CD4-positive, alpha-beta T cell treated with Interleukin-17A for 4 hours (primary cell): ENCODE measurements at places on chromosomes 13 and 19.

GRCh38 chr19:31214086-31214485 lies 135.2 kb downstream of the TSHZ3 start:
- peak; percentile 84 for DNase-seq

- DNase-seq: no peak
Measured at GRCh38 chr19:3397266-3398022, 31.1 kb downstream of the NFIC start.

DNA sequence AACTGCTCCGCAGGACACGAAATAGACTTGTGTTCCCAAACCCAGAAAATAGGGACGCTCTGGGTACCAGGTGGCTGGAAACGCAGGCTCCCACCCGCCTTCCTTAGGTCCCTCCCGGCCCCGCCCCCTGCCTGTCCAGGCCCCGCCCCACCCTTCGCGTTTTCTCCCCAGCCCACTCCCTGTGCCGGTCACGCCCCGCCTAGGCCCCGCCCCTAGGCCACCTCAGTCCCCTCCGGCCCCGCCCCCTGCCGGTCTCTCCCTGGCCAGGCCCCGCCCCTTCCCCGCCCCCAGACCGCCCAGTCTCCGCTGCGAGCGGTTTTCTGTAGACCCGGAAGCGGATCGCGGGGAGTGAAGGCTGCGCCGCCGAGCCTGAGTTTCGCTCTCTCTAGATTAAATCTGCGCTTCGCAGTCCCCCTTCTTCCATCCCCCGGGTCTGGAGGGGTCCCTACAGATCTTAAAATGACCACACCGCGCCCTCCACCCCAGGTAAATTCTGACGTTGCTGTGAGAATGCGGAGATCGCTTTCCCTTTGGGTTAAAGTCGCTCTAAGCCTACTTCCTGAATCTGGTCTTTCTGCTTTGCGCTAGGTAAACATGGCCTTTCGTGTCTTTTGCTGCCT lies 3.7 kb upstream of the ZNF665 start:
- DNase-seq: peak; percentile 99

GRCh38 chr19:40528078-40528477 lies 48.6 kb upstream of the SHKBP1 start:
- DNase-seq: no peak

GRCh38 chr19:12199757-12200419 lies 37.0 kb downstream of the ZNF136 start:
- DNase-seq: no peak

DNA sequence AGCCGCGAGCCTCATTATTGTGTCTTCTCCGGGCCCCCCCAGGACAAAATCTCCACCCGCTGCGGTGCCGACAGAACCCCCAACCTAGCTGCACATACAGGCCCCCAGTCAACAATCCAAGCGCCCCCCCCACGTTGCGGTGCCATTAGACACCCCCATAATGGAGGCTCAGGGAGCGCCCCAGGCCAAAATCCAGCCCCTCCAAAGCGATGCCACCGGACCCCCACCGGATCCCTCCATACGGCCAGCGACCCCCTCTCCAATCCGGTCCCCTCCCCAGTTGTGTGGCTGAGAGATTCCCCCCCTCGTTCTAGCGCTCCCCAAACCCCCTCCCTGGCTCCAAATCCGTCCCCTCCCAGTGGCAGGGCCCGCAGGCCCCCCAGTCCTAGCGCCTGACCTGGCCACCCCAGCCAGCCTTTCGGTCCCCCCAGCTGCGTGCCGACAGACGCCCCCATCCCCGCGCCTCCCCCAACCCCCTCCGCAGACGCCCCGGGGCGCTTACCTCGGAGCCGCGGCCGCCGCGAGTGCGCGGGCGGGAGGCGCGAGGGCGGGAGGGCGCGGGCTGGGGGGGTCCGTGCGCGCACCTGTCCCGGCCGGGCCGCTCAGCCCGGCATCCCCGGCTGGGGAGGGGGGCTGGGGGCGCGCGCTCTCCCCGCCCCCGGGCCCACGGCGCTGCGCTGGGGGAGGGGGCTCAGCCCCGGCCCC lies 21.6 kb upstream of the SEMA6B start:
- no peak for DNase-seq

DNA sequence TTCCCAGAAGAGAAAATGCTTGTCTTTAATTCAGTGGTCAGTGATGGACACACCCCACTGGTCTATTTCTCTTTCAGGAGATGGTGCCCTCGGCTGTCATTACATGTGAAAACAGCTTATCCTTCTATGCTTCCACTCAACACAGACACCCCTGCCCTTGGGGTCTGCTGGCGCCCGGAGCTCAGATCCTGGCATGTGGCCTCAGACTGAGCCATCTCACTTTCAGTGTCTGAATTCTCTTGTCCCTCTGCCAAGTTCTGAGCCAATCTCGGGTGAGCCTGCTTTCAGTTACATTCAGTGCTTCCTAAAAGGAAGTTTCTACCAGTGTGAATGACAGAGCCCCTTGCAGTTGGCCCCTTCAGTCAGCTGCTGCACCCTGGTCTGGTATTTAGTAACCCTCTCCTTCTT lies 293.6 kb downstream of the DNAJC15 start:
- DNase-seq: no peak

DNA sequence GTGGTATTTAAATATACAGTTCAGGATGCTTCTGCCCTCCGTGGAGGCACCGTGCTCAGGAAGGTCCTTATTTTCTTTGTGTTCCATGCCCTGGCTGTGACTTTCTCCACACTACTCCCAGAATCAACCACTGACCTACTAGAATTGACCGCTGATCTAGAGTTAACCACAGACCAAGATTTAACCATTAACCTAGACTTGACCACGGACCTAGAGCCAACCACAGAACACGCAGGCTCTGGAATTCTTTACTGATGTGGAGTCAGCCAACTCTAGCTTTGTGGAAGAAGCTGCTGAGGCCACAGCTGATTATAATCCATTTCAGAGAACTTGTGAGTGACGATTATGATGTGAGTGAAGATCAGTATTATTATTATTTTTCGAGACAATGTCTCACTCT lies 18.0 kb downstream of the GTF2F2 start:
- no peak for DNase-seq

GRCh38 chr13:39976481-39976880 lies 321.0 kb downstream of the COG6 start:
- DNase-seq: no peak

DNA sequence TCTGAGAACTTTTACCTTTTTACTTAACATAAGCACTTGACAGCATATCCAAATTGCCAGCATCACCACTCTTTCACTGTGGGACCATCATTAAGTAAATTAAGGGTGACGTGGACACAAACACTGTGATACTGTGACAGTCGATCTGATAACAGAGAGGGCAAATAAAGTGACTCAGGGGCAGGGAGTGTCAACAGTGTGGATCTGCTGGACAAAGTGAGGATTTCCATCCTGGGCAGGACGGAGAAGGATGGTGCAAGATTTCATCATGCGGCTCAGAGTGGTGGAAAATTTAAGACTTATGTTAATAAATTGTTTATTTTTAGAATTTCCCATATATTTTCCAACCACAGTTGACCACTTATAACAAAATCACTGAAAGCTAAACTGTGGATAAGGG lies 60.0 kb upstream of the WDFY2 start:
- DNase-seq: no peak

- no peak for DNase-seq
Measured at GRCh38 chr13:32257649-32258048, 57.5 kb downstream of the ZAR1L start.

DNA sequence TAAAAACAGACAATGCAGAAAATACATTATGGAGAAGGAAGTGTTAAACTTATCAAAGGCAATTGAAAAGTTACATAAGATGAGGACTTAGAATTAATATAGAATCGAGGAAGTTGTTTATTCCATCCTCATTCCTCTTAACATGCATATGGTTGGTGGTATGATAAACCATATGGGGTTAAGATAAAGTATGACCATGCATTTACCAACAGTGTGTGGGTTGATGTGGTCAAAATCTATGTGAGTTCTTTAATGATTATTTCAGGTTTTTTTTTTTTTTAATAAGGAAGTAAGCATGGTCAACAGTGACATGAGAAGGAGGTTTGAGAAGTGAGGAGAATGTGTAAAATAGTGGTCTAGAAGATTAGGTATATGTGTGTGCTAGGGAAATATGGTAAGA lies 94.5 kb downstream of the TDRD3 start:
- no peak for DNase-seq

DNA sequence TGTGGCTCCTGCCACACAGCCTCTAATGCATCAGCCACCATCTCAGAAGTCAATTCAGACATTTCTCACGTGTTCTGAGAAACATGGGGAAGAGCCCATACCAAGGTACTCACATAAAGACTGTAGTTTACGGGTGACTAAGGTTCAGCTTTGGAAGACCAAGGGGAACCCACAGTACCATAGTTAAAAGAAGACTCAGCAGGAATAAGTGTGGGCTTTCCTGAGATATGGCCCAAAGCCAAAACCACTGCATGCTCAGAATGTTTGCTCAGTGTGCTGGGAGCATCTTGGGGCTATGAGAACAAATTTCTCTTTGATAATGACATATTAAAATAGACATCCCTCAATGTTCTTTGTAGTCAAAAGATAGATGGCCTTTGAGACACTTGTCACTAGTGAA lies 283.8 kb downstream of the DCT start:
- no peak for DNase-seq

DNA sequence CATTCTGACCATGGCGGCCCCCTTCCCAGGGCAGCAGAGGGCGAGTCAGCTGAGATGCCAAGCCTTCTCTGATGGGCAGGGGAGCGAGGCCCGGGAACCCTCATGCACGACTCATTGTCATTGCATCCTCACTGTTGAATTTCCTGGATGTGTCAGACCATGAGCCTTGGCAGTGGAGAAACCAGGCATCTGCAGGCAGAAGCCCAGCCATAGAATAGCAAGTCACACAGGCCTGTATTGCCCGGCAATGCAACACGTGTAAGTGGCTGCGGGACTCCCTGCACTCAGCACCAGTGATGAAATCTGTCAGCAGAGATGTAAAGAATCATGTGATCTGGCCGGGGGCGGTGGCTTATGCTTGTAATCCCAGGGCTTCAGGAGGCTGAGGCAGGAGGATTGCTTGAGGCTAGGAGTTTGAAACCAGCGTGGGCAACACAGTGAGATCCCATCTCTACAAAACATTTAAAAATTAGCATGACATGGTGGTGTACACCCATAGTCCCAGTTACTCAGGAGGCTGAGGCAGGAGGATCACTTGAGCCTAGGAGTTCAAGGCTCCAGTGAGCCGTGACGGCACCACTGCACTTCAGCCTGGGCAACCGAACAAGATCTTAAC lies 199.7 kb downstream of the KATNAL1 start:
- DNase-seq: no peak
